SK-MEL-5 (cell line): ENCODE measurements at places on chromosomes 2 and 18. TPM values are rescaled to one million over a fixed set of nuclear protein-coding genes. Genes with fewer than 3 reads are reported as not detected.

- no peak for DNase-seq
Observed at GRCh38 chr2:124879640-124880039, 854.6 kb downstream of the CNTNAP5 start.

DNA sequence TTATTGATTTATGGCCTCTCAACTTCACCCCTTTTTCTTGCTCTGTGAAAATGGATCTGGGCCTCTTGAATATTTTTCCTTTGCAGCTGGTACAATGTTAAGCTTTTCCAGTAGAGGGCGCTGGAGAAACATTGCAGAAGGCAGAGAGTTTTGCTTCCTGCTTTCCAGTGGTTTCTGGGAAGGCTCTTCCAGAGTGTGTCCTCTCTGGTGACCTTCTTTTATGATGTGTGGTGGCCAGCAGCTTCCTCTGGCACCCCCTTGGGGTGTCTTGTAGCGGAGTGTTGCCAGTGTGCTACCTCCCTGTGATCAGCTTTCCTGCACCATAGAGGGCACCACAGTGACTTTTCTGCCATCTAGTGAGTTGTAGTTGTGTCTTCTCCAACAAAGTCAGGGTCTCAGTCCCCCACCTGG lies 25.4 kb upstream of the MGAT5 start:
- DNase-seq = peak; percentile 37

PSMA8 gene
- not detected in 2 replicates for total RNA-seq

CNGA3 gene
- not detected in 2 replicates for total RNA-seq

- no peak for DNase-seq
Observed at GRCh38 chr2:109052922-109053321, 63.9 kb upstream of the EDAR start.

- no peak for DNase-seq
Observed at GRCh38 chr2:18473241-18474181, 86.9 kb downstream of the RDH14 start.

DNA sequence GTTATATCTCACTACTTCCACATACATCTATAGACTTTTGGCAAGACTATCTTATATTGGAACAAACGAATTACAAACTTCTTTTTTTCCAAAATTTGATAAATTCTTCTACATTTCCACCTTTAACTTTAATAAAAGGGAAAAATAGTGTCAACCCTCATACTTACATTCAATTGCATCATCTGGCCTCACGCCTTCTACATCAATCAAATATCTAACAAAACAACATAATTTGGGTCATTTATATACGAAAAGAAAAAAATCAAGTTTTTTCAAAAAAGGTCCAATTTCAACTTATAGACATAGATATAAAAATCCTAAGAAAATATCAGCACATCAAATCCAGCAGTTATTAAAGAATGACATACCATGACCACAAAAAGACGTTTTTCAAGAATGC lies 12.9 kb downstream of the DUSP11 start:
- no peak for DNase-seq

DNA sequence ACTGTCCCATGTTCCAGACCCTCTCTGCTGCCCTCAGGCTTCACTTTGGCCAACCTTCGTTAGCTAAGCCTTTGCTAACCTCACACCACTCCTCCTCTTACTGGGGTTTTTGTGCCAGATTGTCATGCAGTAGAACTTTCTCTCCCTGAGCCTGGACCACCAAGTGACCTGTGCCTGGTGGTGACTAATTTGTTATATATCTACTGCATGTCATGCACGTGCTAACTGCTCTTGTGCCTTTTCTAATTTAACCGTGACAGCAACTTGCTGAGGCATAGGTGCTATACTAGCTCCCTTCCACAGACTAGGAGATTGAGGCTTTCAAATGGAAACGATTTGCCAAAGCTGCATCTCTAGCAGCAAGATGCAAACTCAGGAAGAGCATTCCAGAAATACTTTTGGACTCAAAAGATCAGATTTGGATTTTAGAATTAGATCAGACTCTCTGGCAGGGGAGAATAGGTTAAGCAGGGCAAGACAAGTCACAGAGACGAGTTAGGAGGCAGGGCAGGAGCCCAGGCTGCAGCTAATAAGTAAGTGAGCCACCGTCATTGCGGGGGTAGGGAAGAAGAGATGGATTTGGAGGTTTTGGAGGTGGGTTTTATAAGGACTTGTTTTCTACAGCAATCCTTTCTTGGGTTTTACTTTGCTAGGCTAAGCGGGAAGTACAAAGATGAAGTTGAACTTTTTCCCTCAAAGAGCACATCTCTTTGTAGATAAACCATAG lies 1.8 kb downstream of the PPP1R7 start:
- no peak for DNase-seq

MTX2 gene
- 85.3 and 86.0 TPM in 2 replicates for total RNA-seq

- no peak for DNase-seq
Observed at GRCh38 chr2:220575963-220576362, 948.5 kb downstream of the SLC4A3 start.

DNA sequence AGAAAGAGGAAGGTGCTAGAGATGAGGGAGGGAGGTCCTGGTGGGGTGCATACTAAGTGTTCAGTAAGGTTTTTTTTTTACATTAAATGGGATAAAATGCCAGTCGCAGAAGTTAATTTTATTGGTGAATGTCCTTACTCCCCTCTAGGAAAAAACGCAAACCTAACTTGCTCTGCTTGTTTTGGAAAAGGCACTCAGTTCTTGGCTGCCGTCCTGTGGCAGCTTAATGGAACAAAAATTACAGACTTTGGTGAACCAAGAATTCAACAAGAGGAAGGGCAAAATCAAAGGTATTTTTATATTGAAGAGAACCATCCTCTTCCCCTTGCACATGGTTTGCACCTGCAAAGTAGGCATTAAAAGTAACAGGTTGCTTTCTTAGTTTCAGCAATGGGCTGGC lies 12.7 kb upstream of the IL18R1 start:
- DNase-seq = no peak

GRCh38 chr2:127464470-127465257 lies 46.4 kb downstream of the PROC start:
- DNase-seq = no peak

CENPA gene
- total RNA-seq = 18.9 and 23.0 TPM in 2 replicates

- DNase-seq = no peak
Observed at GRCh38 chr2:113240150-113240914, 38.4 kb downstream of the PAX8 start.

GRCh38 chr2:169001116-169001815 lies 29.9 kb downstream of the ABCB11 start:
- no peak for DNase-seq

DNA sequence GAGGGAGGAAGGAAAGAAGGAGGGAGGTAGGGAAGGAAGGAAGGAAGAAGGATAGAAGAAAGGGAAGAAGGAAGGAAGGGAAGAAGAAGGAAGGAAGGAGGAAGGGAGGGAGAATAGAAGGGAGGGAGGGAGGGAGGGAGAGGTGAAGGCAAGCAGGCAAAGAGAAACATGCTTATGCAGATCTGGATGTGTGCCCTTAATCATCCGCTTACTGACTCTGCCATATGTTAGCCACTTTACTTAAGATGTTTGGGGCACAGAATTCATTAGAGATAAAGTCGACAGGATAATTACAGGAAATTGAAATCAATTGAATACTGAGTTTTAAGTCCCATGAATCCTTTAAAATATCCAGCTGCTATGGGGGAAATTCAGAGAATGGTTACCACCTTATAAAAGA lies 334.2 kb downstream of the GRB14 start:
- DNase-seq = no peak

GRCh38 chr2:71261534-71261933 lies 34.6 kb upstream of the PAIP2B start:
- no peak for DNase-seq

- DNase-seq = no peak
Observed at GRCh38 chr2:17574406-17575073, 34.0 kb downstream of the VSNL1 start.

DNA sequence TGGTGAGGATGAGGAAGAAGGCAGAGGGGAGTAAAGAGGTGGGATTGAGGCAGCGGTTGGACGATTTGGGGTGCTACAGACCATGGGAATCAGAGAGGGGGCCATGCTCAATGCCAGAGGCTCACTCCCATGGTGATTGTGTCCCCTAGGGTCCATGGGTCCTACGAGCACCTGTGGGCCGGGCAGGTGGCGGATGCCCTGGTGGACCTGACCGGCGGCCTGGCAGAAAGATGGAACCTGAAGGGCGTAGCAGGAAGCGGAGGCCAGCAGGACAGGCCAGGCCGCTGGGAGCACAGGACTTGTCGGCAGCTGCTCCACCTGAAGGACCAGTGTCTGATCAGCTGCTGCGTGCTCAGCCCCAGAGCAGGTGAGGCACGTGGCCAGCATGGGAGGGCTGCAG lies 5.2 kb downstream of the CAPN10 start:
- DNase-seq = no peak

SKOR2 gene
- not detected in 2 replicates for total RNA-seq

- DNase-seq = no peak
Observed at GRCh38 chr18:6056171-6056910, 161.0 kb upstream of the TMEM200C start.

GRCh38 chr18:75247611-75248421 lies 37.2 kb downstream of the TSHZ1 start:
- peak; percentile 30 for DNase-seq

CELF4 gene
- total RNA-seq = not detected in 2 replicates

DNA sequence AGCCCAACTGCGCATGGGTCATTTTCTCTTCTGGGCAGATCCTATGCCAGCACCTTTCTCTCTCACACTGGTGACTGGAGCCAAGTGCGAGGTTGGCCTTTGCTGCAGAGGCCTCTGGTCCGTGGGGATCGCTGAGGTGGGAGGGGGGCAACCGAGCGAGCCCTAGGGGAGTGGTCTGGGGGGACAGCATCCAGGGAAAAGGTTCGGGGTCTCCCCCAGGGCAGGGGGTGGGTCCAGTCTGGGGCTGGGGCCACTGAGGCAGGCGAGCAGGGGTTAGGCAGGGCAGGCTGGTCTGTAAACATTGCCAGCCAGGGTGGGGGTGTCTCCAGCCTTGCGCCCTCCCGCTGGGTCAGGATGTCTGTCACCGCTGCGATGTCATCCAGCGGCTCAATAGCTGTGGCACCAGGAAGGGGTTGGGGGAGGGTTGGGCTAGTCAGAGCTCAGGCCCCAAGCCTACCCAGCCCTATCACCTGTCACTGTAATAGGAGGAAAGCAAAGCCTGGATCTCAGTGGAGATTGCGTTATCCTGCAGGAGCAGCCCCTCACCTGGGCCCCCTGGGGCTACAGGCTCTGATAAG lies 4.7 kb downstream of the WDR54 start:
- DNase-seq = no peak

GRCh38 chr2:44668336-44668735 lies 273.2 kb upstream of the SIX3 start:
- peak; percentile 79 for DNase-seq

SEMA4C gene
- 42.7 and 51.4 TPM in 2 replicates for total RNA-seq

DNA sequence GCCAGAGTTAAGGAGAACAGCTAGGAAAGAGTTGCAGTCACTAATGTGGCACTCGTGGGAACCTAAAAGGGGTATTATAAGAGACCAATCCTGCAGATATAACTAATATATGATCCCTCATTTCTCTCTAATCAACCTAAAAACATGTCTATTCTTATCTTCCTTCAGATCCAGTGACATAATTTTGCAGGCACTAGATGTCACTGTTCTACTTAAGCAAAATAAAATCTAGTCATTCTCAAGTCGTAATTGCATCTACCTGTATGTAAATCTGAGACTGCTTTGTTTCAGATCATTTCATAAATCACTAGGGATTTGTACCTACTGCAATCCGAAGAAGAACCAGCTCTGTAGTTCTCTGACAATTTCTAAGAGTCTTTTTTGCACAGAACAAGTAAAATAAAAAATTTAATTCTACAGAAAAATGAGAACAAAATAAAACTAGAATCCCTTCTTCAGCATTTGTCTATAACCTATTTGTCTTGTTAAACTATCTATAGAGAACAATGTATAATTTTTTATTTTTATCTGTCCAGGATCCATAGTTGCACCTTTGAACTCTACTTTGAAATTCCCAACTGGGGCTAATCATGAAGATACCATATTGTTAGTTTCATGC lies 56.5 kb upstream of the ERBB4 start:
- DNase-seq = peak; percentile 28

DNA sequence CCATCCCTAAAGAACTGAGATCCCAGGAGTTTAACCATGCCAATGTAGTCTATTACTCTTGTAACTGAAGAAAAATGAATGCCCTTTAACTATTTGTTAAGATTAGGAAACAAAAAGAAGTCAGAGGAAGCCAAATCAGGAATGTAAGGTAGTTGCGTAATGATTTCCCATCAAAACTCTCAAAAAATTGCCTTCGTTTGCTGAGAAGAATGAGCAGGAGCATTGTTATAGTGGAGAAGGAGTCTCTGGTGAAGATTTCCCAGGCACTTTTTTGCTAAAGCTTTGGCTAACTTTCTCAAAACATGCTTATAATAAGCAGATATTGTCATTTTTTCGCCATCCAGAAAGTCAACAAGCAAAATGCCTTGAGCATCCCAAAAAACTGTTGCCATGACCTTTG lies 224.0 kb upstream of the SIX2 start:
- DNase-seq = no peak

DNA sequence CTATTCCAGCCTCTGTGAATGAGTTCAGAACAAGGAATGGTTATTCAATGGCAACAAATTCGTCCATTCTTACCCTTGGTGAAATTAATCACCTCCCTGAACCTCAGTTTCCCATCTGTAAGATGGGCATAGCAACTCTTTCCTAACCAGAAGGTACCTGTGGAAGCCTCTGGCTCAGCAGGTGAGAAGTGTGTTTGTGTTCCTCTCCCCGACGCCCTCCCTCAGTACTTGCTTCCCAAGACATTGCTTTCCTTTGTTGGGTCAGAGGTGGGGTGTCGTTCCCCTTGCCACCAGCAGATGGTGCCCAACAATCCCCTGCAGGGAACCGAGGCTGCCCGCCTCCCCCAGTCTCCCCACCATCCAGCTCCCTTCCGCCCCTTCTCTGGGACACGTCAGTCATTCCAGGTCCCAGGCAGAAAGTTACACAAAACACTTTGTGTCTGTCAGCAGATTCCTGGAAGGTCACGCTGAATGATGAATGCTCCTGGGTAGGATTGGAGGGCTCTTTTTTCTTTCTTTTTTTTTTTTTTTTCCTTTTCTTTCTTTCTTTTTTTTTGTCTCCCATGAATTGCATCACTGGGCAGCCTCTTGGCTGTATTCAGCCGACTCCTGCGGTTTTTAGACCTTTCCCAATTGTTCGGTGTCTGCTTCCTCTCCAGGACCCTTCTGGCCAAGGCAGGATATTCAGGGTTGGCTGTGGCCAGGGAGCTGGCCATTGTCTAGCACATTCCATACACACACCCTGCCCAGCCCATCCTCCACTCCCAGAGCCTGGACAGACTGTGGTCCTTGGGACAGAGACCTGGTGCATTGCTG lies 117.3 kb downstream of the LPIN1 start:
- peak; percentile 99 for DNase-seq

ZNF892 gene
- total RNA-seq = 1.2 and 1.3 TPM in 2 replicates

DNA sequence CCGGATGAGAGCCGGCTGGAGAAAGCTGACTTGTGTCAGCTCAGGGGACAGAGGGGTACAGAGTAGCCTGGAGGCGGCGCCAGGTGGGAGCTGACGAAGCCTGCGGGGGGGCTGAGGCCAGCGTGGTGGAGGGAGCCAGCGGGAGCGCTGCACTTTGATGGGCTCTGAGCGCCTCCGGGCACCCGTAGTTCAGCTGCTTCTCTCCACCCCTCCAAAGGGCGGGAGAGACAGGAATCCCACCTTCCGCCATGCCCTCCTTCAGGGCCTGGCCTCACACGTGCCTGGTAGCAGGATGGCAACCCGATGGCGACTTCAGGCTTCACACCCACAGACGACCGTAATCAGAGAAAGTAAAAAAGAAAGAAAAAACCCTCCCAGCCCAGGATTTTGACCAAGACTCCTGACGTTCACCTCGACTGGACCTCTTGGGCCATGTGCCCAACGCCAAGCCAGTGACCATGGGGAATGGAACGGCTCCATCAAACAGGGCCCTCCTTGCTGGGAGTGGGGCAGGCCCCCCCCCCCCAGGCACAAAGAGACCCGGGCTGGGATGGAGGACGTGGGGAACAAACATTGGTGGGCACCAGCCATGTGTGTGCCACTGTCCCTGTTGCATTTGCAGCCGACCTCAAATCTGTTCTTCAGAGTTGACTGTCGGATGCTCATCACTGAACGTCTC lies 60.7 kb upstream of the ASAP2 start:
- DNase-seq = no peak
